ENCODE measurements at places on chromosomes 1 and 21. TPM values are rescaled to one million over a fixed set of nuclear protein-coding genes. Genes with fewer than 3 reads are reported as not detected.

- no peak for DNase-seq
These were observed 356.3 kb downstream of the USP25 start for GRCh38 chr21:16086121-16086520.

DNA sequence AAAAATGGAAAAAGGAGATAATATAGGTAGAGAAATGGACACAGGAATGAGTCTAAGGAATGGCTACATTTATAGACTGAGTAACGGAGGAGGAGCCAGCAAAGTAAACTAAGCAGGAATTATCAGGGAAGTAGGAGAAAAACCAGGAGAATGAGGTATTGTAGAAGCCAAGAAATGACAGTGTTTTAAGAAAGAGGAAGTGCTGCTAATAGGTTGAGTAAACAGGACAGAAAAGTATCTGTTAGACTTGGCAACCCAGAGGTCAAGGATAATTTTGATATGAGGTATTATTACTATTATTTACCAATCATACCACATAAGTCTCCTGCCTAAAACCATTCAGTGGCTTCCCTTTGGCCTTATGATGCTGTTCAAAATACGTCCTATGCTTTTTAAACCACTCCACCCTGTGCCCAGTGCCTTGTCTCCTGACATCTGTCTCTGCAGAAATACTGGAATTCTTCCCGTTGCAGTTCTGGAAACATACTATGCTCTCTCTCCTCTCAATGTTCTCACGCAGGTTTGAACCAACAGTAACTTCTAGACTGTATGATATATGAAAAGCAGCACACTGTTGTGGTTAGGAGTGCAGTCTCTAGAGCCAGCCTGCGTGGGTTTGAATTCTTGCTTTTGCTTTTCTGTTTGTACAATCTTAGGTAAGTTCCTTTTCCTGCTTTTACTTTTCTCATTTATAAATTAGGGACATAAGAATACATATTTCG is 24.6 kb upstream of the NEK7 start:
- DNase-seq, result no peak

Gene MANEAL
- polyA plus RNA-seq, result 5.6 TPM

Gene DNAH14
- 18.2 TPM for polyA plus RNA-seq

- no peak for DNase-seq
These were observed 19.8 kb downstream of the SLC25A33 start for GRCh38 chr1:9558946-9559545.

- peak; percentile 96 for DNase-seq
These were observed at the start of gene ARHGEF11 for GRCh38 chr1:157045250-157046218. ARHGEF11 (minus strand) TSS chr1:157045742; CDS start chr1:157044330, 1,412 bp downstream.

Gene HDGF
- 244 TPM for polyA plus RNA-seq

Gene TRNP1
- 16.0 TPM for polyA plus RNA-seq

Gene S100A13
- 77.2 TPM for polyA plus RNA-seq

GRCh38 chr1:79655876-79656275 is 649.3 kb upstream of the ADGRL4 start:
- DNase-seq, result no peak

DNA sequence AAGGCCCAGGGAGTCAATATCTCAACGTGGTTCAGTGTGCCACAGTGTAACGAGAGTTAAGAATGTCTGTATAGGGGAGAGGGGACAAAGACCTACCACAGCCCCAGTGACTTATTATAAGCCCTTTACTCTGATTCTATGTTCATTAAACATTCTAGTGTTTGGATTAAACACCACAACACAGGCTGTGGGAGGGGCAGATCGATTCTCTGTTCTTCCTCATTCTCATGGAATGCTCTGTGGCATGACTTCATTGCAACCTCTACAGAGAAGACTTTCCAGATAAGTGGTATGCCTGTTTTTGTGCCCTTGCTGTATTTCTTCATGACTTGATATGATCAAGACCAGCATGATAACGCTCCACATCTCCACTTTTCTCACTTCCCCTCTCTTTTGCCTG is 39.0 kb upstream of the CD5L start:
- no peak for DNase-seq

- DNase-seq, result no peak
These were observed 9.7 kb upstream of the FTCD start for GRCh38 chr21:46165098-46165497.

- no peak for DNase-seq
These were observed 206.8 kb downstream of the ZNF326 start for GRCh38 chr1:90201467-90202358.

Gene LRRN2
- 5.9 TPM for polyA plus RNA-seq

Gene VSIG8
- 0.06 TPM for polyA plus RNA-seq

Gene HSD11B1
- polyA plus RNA-seq, result 0.31 TPM

Gene INAVA
- 101 TPM for polyA plus RNA-seq

Gene FLAD1
- 28.0 TPM for polyA plus RNA-seq

DNA sequence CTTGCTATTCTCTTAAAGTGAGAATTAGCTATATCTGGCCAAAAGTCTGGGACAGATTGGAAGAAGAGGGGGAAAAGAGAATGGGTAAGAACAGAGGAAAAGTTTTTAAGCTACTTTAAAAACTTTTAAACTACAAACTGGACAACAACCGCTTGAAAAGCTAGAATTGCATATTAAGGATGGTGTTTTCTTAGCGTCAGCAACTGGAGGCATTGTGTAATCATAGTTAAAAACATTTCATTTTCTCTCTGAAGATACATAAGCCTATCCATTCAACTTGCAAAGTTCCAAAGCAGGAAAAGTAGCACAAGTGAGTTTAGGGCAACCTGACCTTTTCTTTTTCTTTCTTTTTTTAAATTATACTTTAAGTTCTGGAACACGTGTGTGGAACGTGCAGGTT is 10.9 kb downstream of the PBX1 start:
- DNase-seq, result no peak

DNA sequence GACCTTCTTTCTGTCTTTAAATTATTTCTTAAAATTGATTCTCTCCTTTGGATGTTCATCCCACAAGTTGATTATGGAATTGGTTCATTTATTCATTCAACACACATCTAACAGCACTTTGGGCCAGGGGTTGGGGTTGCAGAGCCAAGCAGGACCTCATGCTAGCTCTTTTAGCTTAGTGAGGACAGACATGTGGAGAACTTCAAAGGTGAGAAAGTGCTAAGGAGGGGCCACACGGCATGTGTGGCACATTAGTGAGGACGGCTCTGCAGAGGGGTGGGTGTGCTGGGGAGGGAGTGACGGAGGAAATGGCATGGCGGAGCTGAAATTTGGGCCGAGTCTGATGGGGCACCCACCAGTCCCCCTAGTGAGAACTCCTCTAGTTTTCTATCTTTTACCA is 32.5 kb upstream of the VASH2 start:
- no peak for DNase-seq

GRCh38 chr1:33944846-33945245 is 81.0 kb downstream of the HMGB4 start:
- DNase-seq, result no peak

DNA sequence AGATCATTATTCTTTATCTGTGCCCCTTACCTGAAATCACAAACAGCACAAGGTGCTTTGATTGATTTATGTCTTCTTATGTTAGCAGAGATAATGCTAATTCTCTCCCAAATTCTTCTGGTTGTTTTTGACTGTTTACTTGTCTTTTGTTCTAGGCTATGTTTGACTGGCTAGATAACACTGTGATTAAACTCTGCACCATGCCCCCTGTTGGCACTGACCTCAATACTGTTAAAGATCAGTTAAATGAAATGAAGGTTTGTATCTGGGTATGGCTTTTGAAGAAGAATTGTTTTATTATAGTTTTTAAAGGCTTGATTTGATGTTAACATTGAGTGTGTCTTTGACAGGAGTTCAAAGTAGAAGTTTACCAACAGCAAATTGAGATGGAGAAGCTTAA is 49.6 kb upstream of the BMP8A start:
- no peak for DNase-seq

DNA sequence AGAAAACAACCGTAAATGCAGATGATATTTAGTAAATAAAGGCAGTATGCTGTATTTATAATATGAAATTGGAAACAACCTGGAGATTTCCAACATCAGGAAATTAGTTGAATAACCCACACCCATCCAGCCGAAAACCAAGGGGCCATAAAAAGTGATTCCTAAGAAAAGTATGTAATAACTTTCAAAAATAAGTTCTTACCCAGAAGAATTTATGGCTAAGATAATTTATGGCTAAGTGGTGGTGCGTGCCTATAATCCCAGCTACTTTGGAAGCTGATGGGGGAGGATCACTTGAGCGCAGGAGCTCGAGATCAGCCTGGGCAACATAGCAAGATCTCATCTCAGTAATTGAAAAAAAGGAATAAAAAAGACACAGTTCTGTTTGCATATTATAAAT is 43.2 kb downstream of the TMCO4 start:
- no peak for DNase-seq

DNA sequence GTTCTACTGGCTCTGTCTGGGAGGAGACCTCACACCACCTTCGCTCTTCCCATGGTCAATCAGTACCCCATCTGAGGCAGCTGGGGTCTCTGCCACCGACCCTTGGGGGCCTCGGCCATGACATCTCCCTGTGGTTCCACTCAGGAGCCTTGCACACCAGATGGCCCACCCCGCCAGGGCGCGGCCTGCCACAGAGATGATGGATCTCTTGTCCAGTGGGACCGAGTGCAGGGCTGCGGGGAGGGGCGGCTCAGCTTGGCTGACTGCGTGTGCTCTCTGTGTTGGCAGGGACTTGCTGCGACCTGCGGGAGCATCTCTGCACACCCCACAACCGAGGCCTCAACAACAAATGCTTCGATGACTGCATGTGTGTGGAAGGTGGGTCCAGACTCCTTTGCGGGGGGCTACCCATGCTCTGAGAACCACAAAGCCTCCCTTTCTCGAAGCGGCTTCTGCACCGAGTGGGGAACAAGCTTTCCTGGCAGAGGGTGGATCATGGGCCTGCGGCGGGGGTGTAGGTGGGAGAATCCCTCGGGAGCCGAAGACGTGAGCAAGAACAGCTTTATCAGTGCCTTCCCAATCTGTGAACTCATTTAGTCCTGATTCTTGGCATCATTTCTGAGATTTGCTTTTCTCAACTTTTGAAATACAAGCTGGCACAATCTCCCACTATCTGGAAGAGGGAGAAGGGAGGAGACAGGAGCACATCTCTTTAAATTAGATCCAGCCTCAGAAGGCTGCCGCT is 20.9 kb upstream of the AGTRAP start:
- DNase-seq, result no peak

Gene JAM2
- 11.3 TPM for polyA plus RNA-seq

DNA sequence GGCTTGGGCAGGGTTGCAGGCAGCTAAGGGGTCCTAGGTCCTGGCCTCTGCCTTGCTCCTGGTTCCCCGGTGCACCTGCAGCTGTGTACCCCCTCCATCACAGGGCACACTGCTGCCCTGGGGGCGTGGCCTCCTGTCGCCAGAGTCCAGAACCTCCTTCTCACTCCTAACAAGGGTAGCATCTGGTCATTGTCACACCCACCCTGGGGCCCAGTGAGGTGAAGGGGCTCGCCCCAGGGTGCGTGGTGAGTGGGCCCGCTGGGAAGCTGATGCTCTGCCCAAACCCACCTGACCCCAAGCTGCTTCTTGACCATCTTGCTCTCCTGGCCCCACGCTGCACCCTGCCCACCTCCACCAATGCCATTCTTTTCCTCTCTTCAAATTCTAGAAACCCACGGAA is 44.5 kb downstream of the AJAP1 start:
- DNase-seq, result no peak

GRCh38 chr1:229046251-229046853 is 224.6 kb upstream of the RAB4A start:
- no peak for DNase-seq

DNA sequence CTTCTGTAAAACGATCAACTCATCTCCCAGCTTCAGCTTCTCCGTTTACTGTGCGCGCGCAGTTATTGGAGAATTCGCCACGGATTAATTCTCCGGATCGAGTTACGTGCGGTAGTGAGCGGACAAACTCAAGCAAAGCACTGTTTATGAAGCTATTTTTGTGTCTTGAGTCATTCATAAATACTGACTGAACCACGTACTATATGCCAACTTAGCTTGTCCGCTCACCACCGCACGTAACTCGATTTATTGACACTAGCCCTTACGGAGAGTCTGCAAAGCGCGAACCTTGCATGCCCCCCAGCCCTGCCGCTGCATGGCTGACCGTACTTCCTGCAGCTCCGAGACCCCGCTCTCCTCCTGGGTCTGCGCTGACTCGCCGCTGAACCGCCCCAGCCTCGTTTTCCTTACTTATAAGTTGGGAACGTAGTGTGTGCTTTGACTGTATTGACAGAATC is 773 bp downstream of the CHD1L start:
- DNase-seq, result no peak

Measured in large intestine (tissue), 12 donors.